ENCODE measurements at places on chromosomes 11 and 22.

DNA sequence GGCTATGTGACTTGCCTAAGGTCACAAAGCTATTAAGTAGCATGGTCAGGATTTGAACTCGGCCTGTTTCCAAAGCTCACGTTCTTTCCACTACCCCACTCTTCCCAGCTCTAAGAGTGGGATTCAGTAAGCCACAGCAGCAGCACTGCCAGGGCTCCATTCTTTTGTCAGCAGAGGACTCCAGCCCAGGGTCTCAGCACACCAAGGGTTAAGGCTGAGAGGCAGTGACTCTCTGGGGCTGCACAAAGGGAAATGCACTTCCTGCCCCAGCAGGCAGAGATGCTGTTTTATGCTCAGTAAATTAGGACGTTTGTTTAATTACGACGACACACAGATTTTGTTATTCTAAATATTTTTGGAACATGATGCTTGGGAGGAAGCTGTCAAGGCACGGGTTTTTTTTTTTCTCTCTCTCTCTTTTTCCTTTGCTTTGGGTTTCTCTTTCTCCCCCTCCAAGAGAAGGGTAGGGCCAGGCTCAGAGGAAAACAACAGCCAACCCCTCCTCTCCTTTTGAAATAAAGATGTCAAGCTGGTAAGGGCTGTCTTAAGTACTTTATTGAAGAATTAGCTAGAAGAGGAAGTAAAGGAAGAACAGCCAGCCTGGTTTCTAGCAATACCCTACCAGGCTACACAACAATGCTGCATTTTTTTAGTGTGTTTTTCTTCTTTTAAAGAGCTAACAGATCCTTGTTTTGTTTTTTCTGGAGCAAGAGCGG lies 2.8 kb downstream of the MYH9 start:
- no peak for DNase-seq

DNA sequence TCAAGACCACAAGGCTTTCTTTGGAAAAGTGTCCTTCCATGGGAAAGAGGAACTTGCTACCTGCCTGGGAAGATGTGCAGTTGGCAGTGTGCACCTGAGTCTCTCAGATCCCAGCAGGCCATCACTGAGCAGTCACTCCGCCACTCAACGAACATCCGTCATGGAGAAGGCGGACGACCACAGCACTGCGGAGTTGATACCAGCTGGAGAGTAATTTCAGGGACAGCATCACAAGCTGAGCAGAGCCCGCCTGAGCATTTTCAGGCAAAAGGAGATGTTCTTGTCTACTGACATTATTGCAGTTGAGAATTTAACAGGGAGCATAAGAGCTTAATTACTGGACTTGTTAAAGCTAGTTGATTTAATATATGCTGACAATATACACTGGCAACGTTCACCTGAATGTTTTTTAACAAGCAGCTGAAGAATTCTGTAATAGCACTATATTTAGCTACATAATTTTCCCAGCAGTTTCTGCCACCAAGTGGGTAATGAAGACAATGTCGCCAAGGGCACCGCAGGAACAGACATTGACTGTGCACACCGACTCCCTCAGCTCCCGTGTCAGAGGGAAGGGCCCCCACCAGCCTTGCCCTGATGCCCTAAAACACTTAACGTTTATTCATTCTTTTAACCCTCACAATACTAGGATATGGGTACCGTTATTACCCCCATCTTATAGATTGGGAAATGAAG lies 52.4 kb upstream of the ARFGAP3 start:
- no peak for DNase-seq

- no peak for DNase-seq
Observed at GRCh38 chr11:117688255-117688797, 108.7 kb downstream of the DSCAML1 start.

GRCh38 chr11:43298397-43298796 lies 13.4 kb upstream of the API5 start:
- DNase-seq: no peak

- DNase-seq: peak; percentile 65
Observed at GRCh38 chr11:111942829-111943228, 5.7 kb downstream of the DIXDC1 start.

GRCh38 chr11:19892387-19892786 lies 179.8 kb downstream of the NAV2 start:
- peak; percentile 60 for DNase-seq

DNA sequence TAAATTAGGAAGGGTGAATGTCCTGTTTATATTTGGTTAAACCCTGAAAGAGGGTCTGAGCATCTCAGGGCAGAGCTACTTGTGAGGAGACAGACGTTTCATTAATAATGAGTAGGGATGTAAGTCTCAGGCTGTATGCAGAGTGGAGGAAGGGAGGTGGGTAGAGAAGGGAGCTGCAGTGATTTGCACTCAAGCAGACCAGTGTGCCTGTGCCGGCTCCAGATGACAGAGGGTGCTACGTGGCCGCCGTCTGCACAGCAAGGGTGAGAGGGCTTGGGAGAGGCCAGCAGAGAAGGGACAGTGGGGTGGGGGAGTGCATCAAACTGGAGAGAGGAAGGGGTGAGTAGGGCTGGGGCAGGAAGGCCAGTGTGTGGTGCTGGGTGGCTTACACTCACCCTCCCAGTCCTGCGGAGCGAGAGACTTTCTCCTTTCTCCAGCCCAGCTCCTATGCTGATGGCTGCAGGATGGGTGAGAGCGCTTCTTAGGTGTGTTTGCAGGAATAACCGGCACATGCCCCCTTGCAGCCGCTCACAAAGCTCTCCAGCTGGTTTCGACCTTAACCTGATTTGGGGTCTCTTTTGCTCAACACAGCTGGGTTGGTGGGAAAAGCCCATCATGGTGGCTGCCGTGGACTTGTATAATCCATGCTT lies 130.6 kb downstream of the ST3GAL4 start:
- no peak for DNase-seq

- no peak for DNase-seq
Observed at GRCh38 chr11:6576471-6577373, 26.7 kb downstream of the RRP8 start.

GRCh38 chr11:1523779-1524178 lies 37.2 kb upstream of the MOB2 start:
- DNase-seq: no peak

GRCh38 chr22:35425971-35426800 lies 26.2 kb downstream of the MCM5 start:
- no peak for DNase-seq

DNA sequence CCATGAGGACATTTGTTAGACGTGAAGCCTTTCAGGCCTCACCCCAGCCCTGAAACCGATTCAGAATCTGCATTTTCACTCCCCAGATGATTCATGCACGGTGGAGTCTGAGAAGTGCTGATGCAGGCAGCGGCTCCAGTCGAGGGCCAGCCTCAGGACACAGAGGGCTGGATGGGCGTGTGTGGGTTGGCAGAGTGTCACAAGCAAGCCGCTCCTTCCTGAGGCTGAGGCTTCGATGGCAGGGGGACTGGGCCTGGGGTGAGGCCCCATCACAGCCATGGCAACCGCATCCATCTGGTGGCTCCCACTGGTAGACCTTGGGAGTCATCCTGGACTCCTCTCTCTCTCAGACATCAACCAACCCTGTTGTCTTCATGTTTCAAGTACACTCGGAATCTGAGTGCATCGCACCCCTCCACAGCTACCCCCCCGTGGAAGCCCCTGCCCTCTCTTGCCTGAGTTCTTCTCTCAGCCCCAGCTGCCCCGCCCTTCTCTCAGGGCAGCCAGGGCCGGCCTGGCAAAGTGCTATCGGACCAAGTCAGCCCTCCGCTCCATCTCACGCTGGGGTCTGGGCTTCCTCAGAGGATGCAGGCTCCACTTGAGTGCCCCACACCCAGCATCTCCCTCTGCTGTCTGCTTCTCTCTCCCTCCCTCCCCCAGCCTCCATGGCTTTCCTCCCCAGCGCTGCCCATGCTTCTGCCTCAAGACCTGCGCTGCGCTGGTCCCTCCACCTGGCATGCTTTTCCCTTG lies 10.6 kb downstream of the KCNC1 start:
- DNase-seq: no peak

DNA sequence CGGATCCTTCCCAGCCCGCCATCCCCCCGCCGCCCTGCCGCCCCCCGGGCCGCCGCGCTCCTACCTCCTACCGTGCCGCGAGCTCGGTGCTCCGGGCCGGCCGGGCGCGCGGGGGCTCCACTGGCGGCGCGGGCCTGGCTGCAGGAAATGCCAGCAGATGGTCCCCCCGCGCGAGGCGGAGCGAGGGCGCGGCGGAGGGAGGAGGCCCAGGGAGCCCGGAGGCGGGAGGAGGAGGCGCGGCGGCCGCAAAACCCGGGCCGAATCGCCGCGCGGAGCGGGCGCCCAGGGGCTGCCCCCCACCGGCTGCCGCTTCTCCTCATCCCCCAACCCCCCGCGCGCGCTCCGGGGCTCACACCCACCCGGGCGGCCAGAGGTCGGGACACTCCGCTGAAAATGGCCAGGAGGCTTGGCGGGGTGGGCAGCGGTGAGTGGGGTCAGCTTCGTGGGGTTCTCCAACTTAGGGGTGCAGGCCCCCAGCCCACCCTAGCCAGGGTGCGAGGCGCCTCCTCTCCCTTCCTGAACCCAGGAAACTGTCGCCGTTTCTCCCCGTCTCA lies at the start of gene OSBPL5:
Gene OSBPL5 (minus strand): TSS at position 159 of the 554 bp plus-strand sequence. CDS start 36,162 bp downstream, outside the sequence.
- DNase-seq: peak; percentile 42

DNA sequence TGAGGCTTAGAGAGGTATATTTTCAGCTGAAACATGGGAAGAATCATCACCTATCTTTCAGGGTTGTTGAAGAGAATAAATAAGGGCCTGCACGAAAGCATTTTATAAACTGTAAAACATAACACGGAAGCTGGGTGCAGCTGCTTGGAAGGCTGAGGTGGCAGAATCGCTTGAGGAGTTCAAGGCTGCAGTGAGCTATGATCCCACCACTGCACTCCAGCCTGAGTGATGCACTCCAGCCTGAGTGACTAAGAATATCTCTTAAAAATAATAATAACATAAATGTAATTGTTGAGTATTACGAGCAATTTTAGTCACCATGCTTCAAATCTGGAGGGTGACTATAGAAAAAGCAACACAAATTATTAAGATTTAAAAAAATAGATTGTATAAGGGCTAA lies 16.3 kb downstream of the RBFOX2 start:
- no peak for DNase-seq

DNA sequence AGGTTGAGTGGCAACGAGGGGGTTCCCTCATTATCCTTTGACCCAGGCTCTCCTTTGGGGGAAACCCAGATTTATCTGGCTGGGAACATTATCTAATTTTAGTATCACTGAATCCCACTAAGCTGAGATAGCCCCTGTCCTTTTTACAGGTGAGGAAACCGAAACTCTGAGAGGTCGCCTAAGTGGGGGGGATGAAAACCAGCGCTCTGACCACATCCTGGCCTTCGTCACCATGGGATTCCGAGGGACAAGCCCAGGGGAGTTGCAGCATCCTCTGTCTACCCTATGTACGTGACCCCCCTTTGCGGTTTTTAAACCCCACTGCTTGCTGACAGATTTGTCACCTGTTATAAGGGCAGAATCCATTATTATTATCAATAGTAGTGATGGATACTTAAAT lies 61.0 kb downstream of the ISX start:
- no peak for DNase-seq

DNA sequence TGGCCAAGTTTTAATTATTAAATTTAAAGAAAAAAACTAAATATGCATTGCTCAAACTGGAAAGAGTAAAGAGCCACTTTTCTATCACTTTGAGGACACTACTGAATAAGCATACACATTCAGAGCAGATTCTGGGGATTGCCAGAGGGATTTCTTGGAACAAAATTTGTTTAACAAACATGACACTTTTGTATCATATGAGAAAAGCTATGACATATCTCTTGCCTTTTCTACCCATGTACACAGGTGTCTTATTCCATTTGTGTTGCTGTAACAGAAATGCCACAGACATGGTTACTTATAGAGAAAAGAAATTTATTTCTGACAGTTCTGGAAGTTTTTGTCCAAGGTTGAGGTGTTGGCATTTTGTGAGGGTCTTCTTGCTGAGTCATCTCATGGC lies 13.5 kb upstream of the USP28 start:
- no peak for DNase-seq

DNA sequence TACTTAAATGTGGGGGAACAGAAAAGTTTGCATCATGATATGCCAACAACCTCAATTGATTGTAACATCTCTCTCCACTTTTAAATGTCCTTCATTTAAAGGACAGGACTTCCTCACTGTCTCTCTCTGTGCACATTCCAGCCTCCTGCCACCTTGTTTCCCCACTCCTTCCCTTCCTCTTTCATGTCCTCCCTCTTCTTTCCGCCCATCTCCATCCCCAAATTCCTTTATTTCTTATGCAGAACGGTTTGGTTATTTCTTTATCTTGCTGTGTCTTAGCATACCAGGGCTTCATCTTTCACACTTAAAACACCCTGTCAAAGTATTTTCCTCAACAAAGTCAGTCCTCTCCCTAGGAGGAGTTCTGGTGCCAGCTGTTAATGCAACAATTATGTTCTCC lies 293.8 kb downstream of the NXPE2 start:
- no peak for DNase-seq

GRCh38 chr22:48147831-48148230 lies 1385.4 kb downstream of the TBC1D22A start:
- no peak for DNase-seq

DNA sequence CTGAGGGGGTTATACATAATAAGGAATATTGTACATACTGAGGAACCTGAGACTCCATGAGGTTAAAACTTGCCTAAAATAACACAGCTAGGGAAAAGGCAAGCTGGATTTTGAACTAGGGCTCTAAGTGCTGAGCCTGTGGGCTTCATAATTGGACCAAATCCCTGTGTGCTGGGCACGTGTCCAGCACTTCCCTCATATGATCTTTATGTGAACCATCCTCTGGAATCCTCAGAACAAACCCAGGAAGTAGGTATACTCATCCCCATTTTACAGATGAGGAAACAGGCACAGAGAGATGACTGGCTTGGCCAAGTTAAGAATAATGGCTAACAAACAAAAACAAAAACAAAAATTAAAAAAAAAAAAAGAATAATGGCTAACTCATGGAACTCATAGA lies 14.9 kb downstream of the RTN4RL2 start:
- no peak for DNase-seq

- DNase-seq: no peak
Observed at GRCh38 chr11:81700076-81700475, 1033.6 kb downstream of the FAM181B start.

- no peak for DNase-seq
Observed at GRCh38 chr11:111253131-111253530, 7.6 kb downstream of the POU2AF2 start.

DNA sequence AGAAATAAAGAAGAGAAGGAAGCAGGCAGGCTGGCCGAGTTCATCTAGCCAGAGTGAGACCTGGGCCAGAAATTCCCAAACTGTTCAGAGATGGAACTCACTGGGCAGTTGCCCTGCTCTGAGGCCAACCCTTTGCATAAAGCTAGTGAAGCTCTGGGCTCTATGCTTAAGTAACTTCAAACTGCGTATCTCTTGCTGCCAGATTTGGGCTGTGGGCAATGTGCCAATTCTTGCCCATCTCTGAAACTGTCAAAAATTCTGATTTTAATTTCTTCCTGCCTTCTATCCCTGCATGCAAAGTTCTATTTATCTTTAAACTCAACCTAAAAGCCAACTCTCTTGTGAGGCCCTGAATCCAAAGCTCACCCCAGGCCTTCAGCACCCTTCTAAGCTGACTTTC lies 36.2 kb upstream of the HEPHL1 start:
- DNase-seq: no peak

GRCh38 chr11:65016705-65017104 lies 2.7 kb downstream of the ARL2 start:
- no peak for DNase-seq
